Stimulated activated CD4-positive, alpha-beta T cell treated with anti-CD3 and anti-CD28 coated beads, Interleukin-1b, Interleukin-23, amount 100 ng/mL, for 4 hours (primary cell): ENCODE measurements at places on chromosomes 12 and 14.

- no peak for DNase-seq
Measured at GRCh38 chr14:69701291-69701690, 65.7 kb upstream of the SRSF5 start.

DNA sequence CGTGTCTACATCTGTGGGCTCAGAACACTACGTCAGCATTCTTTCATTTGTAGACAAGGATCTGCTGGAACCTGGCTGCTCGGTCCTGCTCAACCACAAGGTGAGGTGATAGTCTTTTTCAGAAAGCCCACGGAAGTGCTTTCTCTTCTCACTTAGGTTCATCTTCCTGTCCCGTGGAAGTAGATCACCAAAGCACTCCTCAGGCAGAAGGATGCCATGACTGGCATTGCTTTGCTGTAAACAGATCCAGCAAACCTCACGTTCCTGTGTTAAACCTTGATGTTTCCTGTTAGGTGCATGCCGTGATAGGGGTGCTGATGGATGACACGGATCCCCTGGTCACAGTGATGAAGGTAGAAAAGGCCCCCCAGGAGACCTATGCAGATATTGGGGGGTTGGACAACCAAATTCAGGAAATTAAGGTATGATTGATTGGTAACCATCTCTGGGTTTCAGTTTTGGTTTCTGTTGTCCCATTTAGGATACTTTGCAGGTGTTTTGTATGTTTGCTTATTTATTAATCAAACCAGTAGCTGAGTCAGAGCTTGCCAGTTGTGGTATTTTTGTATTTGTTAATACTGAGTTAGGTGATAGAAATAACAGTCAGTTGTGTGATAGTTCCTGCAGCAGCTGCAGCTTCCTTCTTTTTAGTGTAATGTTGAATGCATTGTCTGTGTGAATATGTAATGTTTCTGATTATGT, 7.5 kb downstream of the PSMC1 start:
- no peak for DNase-seq

DNA sequence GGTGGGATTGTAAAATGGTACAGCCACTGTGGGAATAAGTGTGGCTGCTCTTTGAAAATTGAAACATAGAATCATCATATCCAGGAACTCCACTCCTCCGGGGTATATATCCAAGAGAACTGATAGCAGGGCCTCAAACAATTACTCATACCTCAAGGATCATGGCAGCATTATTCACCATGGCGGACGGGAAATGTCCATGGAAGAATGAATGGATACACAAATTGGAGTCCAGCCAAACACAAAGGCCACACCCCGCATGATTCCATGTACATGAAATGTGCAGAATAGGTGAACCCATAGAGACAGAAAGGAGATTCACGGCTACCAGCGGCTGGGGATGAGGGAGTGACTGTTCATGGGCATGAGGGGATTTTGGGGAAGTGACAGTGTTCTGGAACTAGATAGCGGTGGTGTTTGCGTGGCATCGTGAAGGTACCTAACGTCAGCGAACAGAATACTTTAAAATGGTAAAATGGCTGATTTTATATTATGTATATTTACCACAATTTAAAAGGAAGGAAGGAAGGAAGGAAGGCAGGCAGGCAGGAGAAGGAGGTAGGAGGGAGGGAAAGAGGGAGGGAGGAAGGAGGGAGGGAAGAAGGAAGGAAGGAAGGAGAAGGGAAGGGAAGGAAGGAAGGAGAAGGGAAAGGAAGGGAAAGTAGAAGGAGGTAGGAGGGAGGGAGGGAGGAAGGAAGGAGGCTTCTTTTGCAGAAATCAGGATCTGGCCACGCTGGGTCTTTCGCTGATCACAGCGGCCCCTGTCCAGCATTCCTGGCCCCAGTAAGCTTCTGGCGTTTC, 14.1 kb upstream of the NCOR2 start:
- no peak for DNase-seq

DNA sequence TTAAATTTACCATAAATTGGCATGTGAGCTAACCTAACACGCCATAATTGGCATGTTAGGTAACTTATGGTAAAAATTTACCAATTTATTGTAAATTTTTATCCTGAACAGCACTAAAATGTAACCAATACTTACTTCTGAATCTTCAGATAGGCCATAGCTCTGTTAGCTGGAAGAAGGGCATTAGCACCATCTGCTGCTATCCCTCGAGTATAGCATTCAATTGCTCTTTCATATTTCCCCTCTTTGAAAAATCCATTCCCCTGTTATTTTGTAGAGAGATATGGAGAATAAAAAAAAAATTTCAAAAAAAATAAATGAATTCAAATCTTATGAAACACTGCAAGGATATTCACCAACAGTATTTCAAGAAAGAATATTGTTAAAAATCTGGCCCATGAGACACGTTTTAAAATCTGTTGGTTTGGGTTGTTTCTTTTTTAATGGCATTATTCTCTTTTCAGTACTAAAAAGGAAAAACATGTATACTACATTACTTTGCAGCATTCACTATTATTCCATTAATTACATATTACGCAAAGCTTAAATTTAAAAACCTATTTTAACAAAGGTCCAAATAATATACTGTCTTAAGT, 19.1 kb downstream of the RPAP3 start:
- DNase-seq = no peak

- DNase-seq = no peak
Measured at GRCh38 chr12:57212701-57213057, 3.9 kb upstream of the NXPH4 start.
